ENCODE measurements at places on chromosomes 6 and 20.

DNA sequence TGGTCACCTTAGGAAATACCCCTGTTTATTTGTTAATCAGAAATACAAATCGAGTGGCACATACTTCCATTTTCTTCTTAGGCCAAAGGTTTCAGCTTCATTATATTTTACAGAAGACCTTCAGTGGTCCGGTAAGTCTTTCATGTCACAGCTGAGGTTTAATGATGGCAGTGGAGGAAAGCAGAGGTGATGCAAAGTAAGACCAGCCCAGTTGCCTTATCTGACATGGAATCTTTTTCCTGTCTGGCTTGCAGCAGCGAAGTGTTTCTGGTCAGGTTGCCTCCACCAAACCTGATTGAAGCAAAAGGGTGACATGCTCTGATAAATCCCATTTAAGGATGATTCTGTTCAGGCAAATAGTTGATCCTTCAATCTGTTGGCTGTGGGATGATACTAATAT lies 100.0 kb downstream of the PRDM1 start:
- no peak for DNase-seq

DNA sequence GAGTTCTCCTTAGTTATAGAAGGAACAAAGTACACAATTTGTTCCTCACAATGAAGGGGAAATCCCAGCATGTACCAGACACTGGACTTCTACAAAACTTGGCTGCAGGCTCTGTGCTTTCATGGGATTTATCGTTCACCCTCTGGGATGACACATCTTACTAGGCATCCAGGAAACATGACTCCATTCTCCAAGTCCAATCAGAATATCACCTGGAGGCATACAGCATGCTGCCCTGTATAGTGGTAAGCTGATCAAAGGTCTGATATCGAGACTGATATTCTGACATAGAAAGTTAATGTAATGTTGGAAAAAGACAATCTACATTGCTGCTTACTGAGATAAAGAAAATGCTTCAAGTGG lies 6.7 kb downstream of the RWDD2A start:
- no peak for DNase-seq

DNA sequence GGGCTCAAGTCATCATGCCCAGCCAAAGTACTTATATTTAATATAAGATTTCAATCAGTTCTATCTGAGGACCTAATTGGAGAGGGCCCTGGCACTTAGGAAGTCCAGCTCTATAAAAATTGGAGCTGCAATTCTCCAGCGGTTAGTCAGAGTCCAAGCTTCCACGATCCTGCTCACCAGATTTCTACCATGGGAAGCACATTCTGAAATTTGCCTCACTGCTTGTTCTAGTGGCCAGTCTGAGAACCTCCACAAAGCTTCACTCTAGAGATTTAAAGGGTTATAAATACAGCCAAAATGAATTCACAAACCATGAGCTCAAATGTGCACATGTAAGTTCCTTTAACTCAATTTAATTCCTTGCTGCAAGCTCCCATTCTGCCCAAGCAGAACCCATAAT lies 33.5 kb downstream of the PNLDC1 start:
- no peak for DNase-seq

- DNase-seq = no peak
These were observed 74.7 kb upstream of the CITED2 start for GRCh38 chr6:139448998-139449610.

DNA sequence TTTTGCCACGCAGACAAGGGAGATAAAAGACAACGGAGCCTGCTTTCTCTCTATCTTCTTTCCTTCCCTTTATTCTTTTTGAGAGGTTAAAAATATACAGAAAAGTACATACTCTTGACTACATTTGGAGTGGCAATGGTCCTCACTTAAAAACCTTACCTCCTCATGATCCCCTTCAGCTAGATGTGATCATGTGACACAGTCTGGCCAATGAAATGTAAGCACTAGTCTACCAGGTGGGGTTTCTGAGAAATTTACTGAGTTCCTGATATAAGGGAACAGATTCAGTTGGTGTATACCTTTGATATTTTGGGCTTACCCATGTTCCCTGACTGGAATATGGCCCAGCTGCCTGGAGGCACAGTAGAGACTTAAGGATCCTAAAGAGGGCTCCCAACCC lies 165.5 kb upstream of the BEND3 start:
- no peak for DNase-seq

GRCh38 chr20:58102744-58103516 lies 125.5 kb downstream of the ANKRD60 start:
- DNase-seq = no peak

GRCh38 chr20:444862-445426 lies 17.4 kb downstream of the TBC1D20 start:
- no peak for DNase-seq

- no peak for DNase-seq
These were observed 33.6 kb downstream of the TMEM242 start for GRCh38 chr6:157289764-157290163.

DNA sequence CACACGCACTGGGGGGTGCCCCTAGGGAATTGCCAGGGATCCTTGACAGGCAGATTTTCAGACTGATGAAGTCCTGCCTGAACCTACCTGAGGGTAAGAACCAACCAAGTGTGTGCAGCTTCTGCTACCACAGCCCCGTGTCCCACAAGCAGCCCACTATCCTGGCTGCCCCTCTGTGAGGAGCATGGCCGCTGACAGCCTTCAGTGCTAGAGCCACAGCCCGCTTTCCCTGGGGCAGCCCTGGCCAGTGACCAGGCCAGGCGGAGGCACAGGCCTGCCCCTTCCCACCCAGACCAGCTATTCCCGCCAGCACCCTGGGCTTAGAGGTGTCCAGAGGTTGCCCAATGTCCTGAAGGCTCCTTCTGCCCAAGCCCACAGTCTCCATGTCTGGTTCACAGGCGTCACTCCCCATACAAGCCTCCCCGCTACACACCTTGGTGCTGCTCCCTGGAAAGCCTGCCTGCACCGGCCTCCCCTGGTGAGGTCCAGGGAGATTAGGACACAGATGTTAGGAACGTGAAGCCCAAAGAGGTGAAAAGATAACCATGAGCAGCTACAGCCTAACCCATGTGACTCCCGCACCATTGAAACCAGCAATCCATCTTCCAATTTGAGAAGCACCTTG lies 207.0 kb downstream of the SYNDIG1 start:
- no peak for DNase-seq

GRCh38 chr6:152130441-152130840 lies 323.0 kb downstream of the ESR1 start:
- no peak for DNase-seq

- no peak for DNase-seq
These were observed 50.6 kb downstream of the SOD2 start for GRCh38 chr6:159642481-159642880.

DNA sequence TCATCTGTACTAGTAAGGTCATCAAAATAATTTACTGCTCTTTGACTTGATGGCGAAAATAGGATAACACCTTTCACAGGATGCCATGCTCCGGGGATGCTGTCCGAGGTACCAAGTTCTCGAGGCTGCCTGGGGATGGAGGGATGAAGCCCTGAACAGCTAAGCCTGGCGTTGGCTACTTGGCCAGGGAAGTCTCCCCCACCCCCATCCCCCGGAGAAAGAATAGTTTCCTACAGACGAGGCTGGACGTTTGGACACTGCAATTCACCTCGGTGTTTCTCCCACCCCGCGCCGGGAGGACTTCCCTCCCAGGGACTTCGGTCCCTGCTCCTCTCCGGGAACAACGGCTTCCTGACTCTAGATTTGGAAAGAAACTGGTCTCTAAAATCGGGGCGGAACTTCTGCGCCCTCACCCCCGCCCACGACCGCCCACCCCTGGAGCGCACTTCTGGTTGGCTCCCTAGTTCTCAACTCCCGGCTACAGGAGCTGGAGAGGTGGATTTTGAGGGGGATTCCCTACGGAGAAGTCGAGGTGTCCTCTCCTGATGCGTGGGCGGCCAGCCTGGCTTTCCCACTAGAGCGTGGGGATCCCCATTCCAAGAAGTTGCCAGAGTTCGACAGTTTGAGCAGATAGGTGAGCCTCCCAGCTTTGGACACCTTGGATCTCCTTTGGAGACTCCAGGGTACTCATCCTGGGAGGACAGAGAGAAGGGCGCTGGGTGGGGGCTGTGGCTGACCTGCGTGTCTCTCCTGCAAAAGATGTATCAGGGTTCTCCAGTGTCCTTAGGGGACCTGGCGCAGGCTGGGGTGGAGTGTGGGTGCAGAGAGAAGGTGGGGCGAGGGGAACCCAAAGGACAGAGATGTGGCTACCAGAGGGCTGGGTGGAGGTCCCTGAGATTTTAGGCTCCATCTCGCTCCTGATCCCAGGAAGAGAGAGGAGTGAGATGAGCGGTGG lies 1.1 kb downstream of the PCSK2 start:
- DNase-seq = no peak

GRCh38 chr6:17313971-17314370 lies 32.8 kb downstream of the RBM24 start:
- DNase-seq = no peak

DNA sequence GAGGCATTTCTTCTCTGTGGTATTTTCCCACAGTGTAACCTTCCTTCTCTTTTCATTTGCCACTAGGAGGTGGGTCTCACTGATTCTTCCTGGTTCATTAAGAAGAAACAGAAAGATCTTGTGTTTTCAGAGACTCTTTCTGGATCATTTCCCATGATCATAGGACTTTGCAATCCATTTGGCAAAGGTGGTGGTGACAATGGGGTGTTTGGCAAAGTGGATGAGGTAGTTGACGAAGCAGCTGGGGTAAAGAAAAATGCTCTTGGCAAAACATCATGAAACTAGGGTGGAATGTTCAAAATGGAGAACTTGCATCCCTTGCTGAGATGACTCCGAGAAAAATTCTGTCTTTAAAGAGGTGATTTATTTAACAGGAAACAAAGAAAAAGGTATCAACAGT lies 50.6 kb downstream of the TRAF3IP2 start:
- no peak for DNase-seq

- no peak for DNase-seq
These were observed 165.1 kb downstream of the ARID1B start for GRCh38 chr6:156942266-156942665.

Measured in GM19239 (cell line).